Renal pelvis (tissue), 12 donors: ENCODE measurements at places on chromosomes 11 and 22. TPM values are rescaled to one million over a fixed set of nuclear protein-coding genes. Genes with fewer than 3 reads are reported as not detected.
A peak's percentile ranks its signal among the peaks of the same experiment; 100 is the strongest.

Gene PARVG
- 1.7 TPM for polyA plus RNA-seq

Gene SLC22A8
- polyA plus RNA-seq: 44.8 TPM

DNA sequence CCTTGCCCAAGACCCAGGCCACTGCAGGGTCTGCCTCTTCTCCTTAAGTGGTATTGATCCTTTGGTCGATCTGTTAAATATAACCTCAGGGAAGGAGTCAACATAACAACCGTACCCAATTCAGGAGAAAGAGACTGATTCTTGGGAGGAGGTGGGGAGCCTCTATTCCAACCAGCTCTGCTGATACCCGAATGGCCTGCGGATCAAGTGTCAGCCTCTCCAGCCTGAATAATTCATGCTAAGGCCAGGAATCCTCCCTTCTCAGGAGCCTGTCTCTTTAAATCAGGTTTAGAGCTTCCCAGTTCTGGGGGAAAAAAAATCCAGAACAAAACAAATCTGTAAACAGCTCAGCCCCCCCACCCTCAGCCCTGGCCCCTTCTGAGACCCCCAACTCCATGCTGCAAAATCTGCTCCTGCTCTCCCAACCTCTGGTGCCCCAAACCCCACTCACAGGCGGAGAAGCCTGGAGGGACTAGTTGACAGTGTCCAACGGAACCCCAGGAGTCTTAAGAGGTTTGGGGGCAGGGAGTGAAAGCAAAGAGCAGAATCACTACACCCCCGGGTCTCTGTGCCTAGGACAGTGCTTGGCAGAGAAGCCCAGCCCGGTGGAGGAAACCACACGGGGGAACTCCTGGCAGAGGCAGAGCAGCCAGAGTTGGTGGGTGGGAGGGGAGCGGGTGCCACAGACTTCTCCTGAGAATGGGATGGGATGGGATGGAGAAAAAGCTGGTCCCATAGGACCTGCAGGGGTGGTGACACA, 863 bp upstream of the TPBGL start:
- no peak for DNase-seq

- no peak for DNase-seq
Measured at GRCh38 chr11:36317992-36318391, 21.9 kb downstream of the PRR5L start.

- no peak for DNase-seq
Measured at GRCh38 chr22:32997295-32997694, 60.9 kb downstream of the SYN3 start.

DNA sequence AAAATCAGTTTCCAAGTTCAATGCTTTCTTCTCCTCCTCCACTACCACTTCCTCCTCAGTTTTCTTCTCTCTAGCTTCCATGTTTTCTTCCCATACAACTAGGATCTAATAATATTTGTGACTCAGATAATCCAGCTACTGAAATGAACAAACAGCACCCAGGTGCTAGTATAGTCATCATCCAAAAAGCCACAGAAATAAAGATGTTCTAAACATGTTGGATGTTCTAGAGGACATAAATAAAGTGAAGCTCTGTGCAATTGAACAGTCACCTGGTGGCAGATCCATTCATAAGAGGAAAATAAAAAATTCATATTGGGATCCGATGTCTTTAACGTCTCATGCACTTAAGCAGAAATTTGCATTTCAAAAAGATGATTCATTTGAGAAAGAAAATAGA, 142.8 kb downstream of the ENTHD1 start:
- DNase-seq: no peak

Gene DCDC1
- polyA plus RNA-seq: 3.5 TPM

DNA sequence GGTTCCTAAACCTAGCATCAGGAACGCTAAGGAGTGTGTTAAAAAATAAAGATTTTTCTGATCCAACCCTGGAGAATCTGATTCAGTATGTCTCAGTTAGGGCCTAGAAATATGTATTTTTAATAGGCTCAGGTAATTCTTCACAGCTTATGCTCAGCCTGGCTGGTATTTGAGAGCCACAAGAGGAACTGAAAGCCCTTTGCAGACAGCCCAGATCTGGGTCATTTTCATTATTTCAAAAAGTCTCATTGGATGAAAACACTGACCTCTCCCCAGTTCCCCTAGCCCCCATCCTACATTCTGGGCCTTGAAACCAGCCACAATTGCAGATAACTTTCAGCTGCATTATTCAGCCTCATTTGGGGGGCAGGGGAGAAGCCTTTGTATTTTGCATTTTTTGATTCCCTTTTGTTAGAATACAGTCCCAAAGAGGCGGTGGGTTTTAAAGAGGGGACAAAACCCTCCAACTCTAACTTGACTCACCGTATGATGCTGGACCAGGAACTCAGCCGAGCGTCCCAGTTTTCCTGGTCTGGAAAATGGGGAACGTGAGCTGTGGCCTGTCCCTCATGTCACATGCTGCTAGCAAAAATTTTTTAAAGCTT, 66.0 kb upstream of the LARGE1 start:
- no peak for DNase-seq

DNA sequence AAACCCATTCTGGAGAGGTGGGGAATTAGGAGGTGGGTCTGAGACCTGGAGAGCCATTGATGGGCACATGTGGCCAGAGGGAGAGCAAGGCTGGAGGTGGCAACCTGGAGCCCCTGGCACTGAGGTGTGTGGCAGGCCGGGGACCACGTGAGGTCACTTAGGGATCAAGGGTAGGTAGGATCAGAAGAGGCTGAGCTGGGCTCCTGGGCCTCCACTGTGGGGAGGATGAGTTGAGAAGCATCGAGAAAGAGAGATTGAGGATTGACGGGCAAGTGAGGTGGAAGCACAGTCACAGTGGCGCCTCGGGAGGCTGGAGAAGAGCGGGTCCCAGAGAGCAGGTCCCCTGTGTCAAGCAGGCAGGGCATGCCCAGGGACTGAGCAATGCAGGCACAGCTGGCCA, 4.1 kb downstream of the GNAZ start:
- DNase-seq: no peak

DNA sequence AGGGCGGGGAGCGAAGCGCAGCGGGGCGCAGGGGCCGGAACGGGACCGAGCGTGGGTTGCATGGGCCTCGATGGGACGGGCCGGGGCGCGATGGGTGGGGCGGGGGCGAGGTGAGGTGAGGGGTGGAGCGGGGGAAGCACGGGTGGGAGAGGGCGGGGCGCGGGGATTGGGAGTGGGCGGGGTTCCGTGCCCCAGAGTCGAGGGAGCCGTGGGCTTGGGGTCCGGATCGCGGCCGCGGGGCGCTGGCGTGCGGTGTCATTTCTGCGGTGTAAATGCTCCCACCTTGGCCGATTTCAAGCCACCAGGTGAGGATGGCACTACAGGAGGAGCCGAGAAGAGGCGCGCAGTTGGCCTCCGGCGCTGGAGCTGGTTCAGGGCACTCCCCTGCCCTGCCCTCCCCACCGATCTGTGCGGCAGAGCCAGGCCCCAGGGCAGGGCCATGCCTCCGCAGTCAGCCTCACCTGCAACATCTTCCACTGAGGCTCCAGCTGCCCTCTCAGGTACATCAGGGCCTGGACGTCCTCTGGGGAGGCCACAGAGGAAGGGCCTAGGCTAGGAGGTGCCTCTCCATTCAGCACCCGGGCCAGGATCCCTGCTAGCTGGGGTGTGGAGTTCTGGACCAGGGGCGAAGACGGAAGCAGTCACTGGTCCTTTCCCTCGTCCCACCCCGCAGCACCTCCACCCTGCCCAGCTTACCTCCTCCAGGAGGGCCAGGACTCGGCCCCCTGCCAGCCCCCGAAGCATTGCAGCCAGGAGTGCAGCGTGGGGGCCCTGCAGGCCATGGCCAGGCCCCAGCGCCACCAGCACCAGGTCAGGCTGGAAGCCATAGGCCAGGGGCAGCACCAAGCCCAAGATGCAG, 620 bp upstream of the TUBGCP6 start:
- DNase-seq: no peak

GRCh38 chr22:45006964-45007390, 2.8 kb downstream of the PHF21B start:
- no peak for DNase-seq

GRCh38 chr11:33802194-33802950, 28.1 kb upstream of the FBXO3 start:
- peak; percentile 83 for DNase-seq

- peak; percentile 45 for DNase-seq
Measured at GRCh38 chr11:45181193-45181888, 34.9 kb downstream of the PRDM11 start.

Gene FAM227A
- polyA plus RNA-seq: 10.7 TPM

Gene PRODH
- polyA plus RNA-seq: 27.2 TPM

GRCh38 chr22:35367331-35367886, 13.5 kb upstream of the HMOX1 start:
- no peak for DNase-seq

GRCh38 chr11:128285321-128285720, 302.0 kb downstream of the ETS1 start:
- DNase-seq: no peak

GRCh38 chr11:95575517-95575916, 214.1 kb downstream of the FAM76B start:
- DNase-seq: no peak

- DNase-seq: no peak
Measured at GRCh38 chr11:128832121-128832497, 35.0 kb downstream of the KCNJ1 start.

- DNase-seq: peak; percentile 72
Measured at GRCh38 chr22:38462960-38463784, 4.7 kb upstream of the KDELR3 start.

GRCh38 chr22:27574002-27574366, 227.6 kb downstream of the MN1 start:
- no peak for DNase-seq

Gene GAB4
- not detected for polyA plus RNA-seq

Gene MFRP
- polyA plus RNA-seq: not detected
